Umbilical cord (tissue), 2 donors: ENCODE measurements at places on chromosomes 3 and 15.

DNA sequence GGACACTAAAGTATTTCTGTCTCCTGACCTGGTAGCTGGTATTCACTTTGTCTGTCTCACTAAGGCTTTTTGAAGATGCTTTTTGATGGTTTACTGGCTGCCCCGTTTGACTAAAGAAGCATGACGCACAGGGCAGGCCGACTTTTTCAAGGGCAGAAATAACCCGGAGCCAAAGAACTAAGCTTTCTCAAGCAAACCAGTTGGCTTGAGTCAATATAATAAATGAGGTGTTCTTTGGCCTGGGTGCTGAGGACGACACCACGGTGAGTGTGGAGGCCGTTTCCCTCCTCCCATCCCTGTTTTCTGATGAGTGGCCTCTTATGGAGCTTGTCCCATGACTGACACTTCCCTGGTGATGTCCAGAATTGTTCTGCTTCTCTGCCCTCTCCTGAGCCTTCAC, 220.9 kb downstream of the ITPR1 start:
- DNase-seq: no peak

DNA sequence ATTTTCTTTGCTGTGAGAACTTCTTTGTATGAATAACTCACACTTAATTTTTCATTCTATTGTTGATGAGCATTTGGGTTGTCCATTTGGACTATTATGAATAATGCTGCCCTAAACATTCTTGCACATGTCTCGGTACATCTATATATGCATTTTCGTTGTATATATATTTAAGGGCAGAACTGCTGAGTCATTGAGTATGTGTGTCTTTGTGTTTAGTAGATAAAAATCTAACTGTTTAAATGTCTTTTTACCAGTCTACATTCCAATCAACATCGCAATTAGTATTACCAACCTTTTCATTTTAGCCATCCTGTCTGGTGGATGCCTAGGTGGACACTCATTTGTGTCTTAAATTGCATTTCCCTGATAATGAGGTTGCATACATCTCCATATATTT, 144.4 kb downstream of the UACA start:
- DNase-seq: no peak

DNA sequence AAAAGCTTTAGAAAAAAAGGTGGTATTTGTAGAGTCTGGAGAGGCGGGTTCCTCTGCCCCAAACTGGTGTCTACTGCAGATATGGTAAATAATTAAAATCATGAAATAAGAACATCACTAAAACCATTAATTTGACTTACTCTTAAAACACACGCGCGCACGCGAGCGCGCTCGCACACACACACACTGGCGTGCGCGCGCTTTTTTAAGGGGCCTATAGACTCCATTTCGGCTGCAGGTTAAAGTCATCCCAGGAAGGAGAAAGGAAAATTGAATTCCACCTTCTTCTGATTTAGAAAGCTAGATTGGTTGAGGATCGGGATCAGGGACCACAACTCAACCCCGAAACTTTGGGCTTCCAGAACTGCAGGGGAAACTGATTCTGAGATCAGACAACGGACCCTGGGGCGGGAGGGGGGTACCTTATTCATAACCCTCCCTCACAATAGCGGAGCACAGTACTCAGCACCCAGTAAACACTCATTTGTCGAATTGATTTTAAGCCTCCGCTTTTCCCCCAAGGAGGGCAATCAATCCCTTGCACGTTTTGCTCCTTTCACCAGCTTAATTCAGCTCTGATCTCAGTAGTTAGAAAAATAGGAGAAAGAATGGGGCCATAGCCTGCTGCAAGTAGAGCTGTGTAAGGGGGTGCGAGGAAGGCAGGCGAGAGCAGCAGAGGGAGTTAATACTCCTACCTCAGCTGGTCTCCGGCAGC, 509 bp upstream of the LRRC3B start:
- peak; percentile 25 for DNase-seq

DNA sequence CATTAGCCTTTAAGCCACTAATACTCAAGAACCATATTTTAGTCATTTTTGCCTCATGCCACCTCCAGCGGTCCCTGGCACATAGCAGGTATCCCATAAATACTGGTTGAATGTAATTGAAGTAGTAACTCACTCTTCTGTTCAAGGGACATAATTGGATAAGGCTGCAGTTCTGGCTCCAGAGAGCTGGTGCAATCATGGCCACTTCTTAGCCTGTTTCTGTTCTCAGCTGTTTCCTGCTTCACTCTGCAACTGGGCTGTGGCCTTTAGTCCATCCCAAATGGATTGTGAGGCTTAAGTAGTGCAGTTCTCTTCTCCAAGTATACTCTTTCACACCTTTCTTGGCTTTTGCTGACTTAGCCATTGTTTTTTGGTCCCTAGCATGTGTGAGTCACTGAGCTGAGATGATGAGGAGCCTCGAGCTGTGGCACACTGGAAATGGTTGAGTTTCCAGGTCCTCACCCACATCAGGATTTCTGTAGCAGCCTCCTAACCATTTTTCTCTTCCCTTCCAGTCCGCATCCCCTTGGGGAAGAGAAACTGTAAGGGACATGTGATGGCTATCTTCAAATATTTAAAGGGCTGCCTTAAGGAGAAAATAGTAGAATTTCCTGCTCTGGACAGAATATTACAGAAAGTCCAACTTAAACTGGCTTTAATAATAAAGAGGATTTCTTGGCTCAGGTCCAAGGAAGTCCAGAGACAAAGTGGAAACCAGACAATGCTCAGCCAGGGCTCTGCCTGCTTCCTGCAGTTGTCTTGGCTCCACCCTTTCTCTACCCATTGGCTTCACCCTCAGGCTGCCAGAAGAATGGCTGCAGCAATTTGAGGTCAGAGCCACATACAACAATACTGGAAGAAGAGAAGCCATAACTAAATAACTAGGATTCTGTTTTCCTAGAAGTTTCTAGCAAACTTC, 305.4 kb upstream of the ROPN1 start:
- no peak for DNase-seq

DNA sequence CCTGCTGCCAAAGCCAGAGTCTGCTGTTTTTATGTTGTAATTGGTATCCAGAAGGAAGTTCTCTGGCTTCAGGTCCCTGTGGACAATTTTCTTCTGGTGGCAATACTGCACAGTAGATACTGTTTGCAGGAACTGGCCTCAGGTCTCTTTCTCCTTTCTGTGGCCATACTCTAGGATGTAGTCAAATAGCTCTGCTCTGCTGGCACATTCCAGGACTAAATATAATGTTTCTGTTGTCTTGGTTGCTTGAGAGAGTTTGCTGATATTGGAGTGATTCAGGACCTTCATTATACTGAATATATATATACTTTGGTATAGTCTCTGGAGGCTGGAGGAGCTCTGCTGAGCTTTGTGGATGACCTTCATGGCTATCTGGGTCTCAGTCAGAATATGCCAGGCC, 23.1 kb downstream of the RAB7A start:
- no peak for DNase-seq

DNA sequence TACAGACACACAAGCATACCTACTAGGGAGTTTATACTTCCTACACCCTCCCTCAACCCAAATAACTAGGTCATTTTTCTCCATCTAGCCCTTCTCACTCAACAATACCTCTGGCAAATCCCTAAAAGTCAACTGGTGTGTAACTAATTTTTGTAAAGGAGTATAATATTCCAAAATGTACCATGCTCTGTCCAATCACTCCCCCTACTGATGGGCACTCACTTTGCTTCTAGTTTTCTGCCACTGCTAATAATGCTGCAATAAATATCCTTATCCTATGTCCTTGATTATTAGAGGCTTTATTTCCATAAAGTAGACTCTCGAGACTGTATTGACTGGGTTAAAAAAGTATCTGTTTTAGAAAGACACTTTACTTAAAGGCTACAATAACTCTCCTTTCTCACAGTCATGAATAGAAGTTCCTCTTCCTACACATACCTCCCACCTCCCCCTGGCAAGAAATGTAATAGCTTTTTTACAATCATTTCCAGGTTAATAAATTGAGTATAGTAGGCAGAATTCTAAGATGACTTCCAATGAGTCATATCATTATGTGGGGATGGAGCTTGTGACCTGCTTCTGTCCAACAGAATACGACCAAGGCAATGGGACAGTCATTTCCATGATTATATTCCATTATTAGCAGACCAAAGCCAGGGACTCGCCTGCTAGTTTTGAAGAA, 30.0 kb downstream of the SHQ1 start:
- DNase-seq: peak; percentile 42

DNA sequence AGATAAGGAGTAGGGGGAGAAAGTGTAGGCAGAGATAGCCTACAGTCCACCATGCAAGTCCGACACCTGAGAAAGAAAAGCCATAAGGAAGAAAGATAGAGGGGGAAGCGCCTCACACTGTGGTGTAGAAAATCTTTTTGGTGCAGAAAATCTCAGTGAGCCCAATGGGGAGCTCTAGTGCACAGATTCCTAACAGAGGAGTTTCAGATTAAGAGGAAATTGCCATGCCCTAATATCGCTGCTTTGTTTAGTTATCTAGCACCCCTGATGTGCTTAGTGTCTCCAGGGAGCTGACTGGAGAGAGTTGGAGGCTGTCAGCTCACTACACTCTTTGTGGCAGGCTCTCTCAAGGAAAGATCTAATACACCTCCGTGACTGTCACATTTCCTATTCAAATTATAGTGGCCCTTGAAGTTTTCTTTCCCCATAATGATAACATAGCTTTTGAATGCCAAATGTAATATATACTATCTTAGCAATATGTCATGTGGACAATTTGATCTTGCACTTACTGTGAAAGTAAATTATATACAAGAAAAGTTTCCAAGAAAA, 33.7 kb downstream of the CGGBP1 start:
- no peak for DNase-seq

GRCh38 chr15:45795440-45796069, 160.7 kb downstream of the SQOR start:
- DNase-seq: peak; percentile 63

- DNase-seq: peak; percentile 63
These were observed 5.8 kb upstream of the TATDN2 start for GRCh38 chr3:10242182-10243065.

DNA sequence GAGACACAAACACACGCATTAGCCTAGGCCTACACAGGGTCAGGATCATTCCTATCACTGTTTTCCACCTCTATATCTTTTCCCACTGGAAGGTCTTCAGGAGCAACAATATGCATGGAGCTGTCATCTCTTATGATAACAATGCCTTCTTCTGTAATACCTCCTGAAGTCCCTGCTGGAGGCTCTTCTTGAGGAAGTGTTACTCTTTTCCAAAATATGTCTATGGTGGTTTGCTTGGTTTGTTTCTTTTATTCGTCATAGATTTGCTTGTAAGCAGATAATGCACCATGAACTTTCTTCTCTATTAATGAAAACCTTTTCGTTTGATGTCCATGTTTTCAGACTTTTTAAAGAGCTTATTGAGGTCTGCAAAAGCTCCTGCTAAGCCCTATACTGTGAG, 109.3 kb downstream of the GMPS start:
- DNase-seq: no peak

DNA sequence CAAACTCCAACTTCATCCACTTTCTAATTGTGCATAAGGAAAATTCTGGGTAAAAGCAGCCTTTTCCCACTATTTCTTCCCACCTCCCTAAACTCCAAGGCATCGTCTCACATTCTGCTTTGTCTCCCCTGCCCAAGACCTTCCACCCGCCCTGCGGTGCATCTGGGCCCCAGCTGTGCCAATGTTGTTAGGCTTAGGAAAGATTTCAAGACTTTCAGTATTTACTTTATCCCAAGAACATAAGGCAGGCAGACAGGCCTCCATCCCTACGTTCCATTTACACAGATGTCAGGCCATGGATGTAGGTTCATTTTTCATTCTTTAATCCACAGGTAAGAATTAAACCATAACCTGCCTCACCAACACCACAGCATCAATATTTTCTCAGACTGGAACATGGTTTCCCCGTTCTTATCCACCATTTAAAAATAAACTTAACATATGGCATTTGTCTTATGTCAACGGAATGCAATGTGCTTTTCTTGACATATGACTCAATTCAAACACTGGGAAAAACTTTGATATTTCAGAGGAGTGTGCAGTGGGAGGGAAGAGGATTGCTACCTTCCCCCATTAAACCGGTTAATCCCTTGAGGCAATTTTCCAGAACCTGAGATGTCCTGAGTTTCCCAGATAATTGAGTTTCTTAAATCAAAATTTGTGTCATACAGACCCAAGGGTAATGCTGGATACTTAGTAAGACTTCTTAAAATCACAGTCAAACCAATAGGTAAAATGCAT, 238.0 kb upstream of the LRIG1 start:
- DNase-seq: peak; percentile 76

GRCh38 chr15:52421029-52421428, 107.7 kb downstream of the MYO5A start:
- DNase-seq: no peak

- peak; percentile 89 for DNase-seq
These were observed 57.9 kb downstream of the TRAK1 start for GRCh38 chr3:42148982-42149432.

DNA sequence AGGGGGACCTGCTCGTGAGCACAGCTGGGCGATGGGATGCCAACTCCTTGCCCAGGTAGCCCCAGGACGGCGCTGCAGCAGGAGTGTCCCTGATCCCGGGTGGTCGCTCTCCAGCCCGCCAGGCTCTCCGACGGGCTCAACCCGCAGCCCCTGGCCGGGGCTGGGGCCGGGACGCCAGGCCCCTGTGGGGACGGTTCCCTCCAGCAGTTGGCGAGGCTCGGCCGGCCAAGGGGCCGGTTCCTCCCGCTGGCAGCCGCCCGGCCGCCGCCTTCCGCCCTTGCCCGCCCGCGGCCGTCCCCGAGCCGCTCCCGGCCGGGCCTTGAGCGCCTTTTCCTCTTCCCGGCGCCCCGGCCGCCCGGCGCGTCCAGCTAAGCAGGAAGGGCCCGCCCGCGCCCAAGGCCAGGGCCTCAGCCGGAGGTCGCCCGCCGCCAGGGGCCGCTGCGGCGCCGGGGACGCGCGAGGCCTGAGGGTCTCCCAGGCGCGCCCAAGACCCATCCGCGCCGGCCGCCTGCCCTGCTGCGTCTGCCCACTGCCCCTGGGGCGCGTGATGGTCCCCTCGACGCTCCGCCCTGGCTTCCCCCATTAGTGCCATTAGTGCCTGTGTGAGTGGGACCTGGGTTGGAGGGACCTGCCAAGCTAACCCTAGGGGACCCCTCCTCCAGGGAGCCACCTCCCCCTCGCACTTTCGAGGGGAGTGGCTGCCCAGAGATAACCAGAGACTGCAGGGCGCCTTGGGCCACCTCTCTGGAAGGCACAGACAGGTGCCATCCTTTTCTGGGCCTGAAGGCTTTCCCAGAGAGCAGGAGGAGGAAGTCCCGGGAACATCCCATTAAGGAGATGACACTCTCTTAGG, 106.4 kb downstream of the FBLN2 start:
- peak; percentile 50 for DNase-seq

- DNase-seq: peak; percentile 72
These were observed 36.5 kb upstream of the SPTBN5 start for GRCh38 chr15:41930221-41930866.

DNA sequence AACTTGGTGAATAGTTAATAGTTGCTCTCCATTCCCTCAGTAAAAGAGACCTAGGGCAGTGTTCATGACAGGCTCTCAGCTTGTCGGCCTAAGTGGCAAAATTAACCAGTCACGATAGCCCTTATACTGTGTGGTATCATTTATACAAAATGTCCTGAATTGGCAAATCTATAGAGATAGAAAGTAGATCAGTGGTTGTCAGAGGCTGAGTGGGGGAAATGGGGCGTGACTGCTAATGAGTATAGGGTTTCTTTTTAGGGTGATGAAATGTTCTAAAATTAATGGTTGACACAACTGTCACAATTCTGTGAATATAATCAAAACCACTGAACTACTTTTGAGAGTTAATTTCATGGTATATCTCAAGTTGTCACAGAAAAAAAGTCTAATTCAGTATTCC, 20.9 kb downstream of the ARIH1 start:
- no peak for DNase-seq
